ENCODE measurements at places on chromosomes 1 and 21.

GRCh38 chr1:184624051-184624450 is 130.6 kb downstream of the EDEM3 start:
- no peak for DNase-seq

- DNase-seq, result no peak
Observed at GRCh38 chr21:45630876-45631275, 12.6 kb upstream of the PCBP3 start.

DNA sequence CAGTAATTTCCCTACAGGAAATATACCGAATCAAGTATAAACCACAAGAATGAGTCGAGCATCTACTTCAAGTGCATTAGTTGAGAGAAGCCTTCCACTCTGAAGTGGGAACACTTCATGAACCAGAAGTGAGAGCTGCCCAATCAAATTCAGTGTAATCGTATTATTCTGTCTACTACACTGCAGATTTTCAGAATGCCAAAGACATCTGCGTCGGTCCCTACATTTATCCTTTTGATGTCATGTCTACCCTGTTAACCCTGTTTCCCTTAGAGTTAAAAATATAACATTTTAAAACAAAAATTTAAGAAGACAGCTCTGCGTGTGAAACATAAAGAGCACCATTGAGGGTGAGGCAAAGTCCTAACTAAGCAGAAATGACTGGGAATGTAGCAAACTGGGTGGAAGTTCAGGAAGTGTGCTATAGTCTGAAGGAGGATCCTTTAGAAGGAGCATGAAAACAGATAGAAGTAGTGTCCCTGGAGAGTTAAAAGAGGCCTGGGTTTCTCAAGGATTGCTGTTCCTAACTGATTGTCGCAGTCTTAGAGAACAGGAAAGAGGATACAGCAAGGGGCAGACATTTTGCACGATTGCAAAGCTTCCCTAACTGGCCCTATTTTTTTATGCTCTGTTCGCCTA is 291.2 kb downstream of the PTPRC start:
- DNase-seq, result no peak

- no peak for DNase-seq
Observed at GRCh38 chr1:12200208-12200607, 29.6 kb upstream of the VPS13D start.

DNA sequence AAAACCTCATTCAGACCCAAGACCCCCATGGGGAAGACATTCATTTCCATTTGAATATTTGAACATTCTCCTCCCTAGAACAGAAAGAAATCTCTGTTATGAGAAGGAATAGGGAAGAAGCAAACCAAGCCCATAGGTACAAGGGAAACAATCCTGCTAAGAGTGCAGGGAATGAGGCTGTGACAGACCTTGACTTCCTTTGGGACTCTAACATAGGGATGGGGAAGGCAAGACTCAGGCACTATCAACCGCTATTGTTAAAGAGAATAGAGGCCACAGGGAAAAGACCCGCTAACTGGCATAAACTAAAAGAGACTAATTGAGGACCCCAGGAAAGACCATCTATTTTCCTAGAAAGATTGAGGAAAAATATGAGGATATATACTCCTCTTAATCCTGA is 117.8 kb upstream of the BRINP3 start:
- no peak for DNase-seq

- no peak for DNase-seq
Observed at GRCh38 chr1:215792446-215792845, 225.3 kb downstream of the KCTD3 start.

DNA sequence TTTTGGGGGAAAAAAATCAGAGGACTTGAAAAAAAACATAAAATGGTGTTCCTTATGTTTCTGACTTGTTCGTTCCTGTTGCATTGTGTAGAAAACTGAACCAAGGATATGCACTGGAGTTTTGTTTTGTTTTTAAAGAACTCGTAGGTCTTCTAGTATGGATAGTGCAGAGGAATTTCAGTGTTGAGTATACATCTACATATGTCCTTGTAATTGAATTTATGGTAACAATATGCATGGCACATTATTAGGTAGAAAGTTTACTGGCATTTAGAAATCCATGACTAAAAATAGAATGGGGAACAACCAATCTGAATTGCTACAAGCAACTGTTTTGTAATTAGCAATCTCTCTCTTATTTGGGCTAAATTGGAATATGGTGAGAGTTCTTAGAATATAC is 188.3 kb upstream of the ZRANB2 start:
- DNase-seq, result no peak

DNA sequence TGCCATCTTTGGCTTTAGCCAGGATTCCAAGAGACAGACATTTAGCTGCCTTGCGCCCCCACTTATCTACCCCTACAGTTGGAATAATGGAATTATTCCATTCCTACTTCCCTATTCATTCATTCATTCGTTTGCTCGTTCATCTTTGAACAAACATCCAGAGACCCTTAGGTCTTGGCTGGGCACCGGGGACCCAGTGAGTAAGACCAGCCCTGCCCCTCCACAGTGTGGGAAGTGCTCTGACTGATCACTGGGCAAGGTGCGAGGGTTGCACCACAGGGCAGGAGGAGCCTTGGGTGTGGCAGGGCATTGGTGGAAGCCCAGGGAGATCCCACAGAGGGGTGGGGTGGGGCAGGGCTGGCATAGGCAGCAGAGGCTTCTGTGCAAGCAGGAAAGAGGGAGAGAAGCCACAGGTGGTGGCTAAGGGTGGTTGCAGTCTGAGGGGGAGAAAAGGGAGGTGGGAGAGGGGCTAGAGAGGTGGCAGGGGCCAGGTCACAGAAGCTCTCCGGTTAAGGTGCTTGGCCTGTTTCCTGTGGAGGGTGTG is 35.0 kb upstream of the TMEM61 start:
- no peak for DNase-seq

DNA sequence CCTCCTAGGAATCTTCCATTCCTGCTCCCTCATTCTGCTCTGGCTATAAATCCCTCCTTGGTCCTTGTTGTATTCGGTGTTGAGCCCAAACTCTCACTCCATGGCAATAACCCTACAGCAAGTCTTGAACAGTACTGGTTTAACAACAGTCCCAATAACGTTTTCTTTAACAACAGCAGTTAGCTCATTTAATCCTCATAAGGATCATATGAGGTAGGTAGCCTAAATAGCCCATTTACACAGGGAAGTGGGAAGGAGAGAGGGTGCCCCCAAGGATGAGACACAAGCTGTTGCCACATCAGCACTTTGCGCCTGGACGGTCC is 444 bp upstream of the AGTRAP start:
- no peak for DNase-seq

- no peak for DNase-seq
Observed at GRCh38 chr1:50605186-50605875, 182.1 kb upstream of the DMRTA2 start.

- DNase-seq, result no peak
Observed at GRCh38 chr1:119541389-119541788, 34.4 kb downstream of the HSD3B1 start.

GRCh38 chr1:24392982-24393650 is 20.5 kb downstream of the STPG1 start:
- DNase-seq, result no peak

DNA sequence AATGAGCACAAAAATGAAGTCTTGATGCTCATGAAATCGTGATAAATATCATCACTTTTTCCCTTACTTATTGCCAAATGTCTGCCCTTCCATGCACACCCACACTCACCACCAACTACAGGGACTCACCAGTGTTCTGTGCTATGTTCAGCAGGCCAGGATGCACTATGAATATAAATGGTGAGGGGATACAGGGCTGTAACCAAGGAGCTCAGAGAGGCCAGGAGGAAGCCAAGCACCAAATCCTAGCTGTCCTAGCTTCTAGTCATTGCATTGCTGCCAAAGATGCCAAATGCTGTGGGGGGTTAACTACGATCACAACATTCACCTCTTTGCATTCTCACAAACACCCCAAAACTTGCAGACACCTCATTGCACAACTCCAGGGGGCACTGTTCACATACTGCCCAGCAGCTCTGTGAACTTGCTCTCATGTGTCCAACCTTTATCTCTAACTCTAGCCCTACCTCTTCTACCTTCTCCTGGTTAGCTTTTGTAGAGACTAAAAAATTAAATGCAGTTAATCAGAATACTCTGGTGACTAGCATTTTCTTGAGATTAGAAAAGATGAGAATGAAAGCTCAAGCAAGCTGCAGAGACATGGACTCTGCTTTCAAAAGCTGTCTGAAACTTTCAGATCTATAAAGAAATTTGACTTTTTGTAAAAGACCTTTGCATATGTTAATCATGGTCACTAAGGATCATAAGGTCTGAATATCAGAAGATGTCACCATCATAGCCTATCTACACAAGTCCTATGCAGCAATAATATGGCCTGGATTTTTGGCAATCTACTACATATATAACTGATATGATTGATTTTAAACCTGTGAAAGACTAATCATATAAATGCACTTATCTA is 13.9 kb upstream of the KIF14 start:
- no peak for DNase-seq

DNA sequence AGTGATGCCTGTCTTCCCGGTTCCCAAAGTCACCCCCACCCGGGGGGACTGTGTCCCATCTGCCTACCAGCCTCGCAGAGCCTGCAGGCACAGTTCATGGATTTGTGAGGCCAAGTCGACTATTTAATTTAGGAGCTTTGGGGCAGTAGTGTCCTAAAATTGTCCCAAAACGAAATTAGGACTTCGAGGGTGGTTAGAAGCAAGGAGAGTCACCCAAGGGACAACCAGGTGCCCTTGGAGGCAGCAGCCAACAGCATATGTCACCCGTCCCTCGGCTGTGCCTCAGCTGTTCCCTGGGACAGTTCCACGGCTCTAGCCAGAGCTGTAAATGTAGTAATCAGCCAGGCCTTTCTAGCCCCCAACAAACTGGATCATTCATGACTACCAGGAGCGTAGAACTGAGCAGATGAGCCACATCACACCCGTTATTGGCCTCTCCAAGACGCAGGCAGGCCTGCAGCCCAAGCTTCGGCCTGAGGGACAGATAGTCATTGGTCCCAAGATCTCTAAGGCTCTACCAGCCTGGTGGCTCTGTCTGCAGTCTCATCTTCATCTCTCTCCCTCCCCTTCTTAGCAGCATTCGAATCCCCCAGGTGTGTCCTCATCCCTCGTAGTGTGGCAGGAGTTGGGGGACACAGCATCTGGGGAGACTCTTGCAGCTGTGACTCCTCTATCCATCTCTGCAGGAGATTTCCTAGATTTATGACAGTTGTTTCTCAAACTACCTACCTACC is 2.9 kb downstream of the PAX7 start:
- DNase-seq, result no peak

DNA sequence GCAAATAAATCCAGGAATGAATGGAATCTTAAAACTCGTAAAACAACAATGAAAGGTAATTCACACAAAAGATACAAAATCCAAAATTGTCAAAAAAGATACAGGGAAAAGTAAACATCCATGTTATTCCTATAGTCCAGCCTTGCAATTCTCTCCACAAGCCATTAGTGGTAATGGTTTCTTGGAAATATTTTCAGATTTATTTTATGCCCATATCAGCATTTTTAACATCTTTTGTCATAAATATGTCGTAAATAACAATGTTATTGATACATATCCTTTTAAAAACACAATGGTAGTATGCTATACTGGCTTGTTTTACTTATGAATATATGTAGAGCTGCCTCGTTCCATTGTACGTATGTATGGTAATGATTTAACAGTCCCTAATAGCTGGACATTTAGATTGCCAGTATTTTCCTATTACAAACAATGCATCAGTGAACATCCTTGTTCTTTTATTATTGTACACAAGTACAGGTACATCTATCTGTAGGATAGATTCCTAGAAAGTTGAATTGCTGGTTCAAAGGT is 30.6 kb downstream of the DNTTIP2 start:
- DNase-seq, result no peak

DNA sequence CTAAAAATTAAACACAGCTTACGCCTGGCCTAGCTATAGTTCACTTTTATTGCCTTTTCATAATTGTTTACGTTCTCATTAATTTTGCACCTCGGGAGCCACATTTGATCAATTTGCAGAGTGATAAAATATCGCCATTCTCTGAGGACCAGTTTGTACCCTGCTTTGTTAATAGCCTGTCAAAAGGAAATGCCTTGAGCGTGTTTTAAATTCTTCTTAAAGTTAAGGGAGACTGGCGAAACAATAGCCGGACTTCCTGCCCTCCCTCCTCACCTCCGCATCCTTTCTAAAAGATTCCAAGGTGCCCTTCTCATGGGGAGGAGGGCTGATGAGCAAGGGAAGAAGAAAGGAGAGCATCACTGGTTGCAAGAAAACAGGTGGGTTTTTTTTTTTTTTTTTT is 271.6 kb downstream of the KCNJ6 start:
- no peak for DNase-seq

DNA sequence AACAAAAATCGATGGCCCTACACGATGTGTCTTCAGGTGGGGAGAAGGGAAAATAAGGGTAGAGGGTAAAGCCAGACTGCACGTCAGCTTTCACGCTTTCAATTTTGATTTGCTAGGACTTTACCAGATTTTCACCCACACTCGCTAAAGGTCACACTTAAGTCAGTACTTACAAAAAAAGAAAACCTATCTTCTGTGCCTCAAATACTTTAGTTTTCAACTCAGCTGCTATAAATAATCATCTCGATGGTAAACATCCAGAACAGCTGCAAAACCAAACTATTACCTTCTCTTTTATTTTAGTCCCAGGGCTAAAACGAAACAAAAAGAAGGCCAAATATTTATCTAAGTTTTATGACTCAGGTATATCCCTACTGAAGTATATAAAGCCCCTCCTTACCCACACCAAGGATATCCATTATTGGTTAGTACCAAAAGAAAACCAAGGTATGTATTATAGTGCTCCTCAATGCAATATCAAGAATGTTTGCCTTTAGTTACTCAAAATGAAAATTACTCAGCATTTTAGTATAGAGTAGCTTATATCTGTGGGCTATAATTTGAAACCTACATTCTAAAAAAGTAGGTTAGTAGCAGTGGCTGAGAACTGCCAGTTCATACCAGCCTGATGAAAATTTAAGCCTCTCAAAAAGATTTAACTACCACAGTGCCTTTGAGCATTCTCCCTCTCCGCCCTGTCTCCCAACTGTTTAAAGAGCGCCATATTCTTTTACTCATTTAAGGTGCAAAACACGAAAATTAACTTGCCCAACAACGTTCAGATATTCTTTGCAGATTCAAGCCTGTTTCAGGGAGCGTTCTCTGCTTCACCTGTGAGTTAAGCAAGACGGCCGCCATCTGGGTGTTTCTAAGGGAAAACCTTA is 1.5 kb downstream of the CSDE1 start:
- DNase-seq, result no peak

- no peak for DNase-seq
Observed at GRCh38 chr1:84247425-84248220, 53.9 kb upstream of the SAMD13 start.

DNA sequence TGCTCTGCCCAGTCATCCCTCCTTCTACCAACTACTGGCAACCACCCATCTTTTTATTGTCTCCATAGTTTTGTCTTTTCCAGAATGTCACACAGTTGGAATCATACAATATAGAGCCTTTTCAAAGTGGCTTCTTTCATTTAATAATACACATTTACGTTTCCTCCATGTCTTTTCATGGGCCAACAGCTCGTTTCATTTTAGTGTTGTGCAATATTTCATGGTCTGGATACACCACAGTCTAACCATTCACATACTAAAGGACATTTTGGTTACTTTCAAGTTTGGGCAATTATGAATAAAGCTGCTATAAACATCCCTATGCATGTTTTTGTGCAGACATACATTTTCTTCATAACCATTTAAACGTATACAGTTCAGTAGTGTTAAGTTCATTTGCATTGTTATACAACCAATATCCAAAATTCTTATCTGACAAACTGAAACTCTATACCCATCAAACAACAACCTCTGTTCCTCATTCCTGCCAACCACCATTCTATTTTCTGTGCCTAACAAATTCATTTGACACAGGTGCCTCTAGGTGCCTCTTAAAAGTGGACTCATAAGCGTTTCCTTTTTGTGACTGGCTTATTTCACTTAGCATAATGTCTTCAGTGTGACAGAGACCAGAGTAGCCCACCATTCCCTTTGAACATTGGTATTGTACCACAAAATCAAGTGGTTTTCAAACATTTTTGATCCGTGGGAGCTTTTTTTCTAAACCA is 138.1 kb downstream of the NR5A2 start:
- DNase-seq, result no peak
